ENCODE measurements at places on chromosomes 3 and 15.

GRCh38 chr15:80989081-80989517 lies 520 bp downstream of the MESD start:
- DNase-seq = peak; percentile 17

GRCh38 chr15:93072411-93073394 lies 16.3 kb downstream of the RGMA start:
- peak; percentile 91 for DNase-seq

DNA sequence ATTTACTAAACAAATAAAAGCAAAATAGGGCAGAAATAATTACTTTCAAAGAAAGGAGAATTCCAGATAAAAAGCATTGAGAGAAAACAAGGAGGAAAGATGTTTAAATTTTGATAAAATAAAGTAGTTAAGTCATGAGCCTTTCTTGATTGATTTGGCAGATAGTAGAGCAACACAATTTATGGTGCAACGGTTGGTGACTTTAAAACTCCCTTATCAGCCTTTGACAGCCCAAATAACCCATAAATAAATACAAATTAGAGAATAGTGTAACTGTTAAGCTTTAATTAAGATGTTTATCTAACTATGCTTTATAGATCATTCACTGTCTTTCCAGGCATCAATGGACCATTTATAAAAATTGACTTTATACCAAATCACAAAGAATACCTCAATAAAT lies 54.0 kb upstream of the EIF1B start:
- DNase-seq = no peak

GRCh38 chr3:4503050-4503449 lies 9.9 kb downstream of the ITPR1 start:
- no peak for DNase-seq

GRCh38 chr15:48866141-48866563 lies 11.8 kb upstream of the EID1 start:
- peak; percentile 21 for DNase-seq

DNA sequence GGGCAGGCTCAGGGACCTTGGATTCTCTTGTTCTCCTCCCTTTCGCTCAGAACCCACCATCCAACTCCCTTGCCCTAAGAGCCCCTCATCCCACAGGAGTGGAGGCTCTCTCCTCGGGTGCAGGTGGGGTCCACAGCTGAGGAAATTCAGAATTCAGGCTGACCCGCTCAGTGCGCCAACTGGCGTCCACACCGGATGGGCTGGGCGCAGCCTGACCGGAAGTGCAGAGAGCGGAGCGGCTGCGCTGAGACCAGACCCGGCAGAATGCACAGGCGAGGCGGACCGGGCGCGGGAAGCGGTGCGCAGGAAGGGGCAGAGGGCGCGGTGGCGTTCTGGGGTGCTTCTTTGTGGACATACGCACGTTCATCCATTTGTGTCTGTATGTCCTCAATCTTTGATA lies 210.4 kb upstream of the NDN start:
- DNase-seq = peak; percentile 56

GRCh38 chr3:167031364-167032049 lies 348.6 kb downstream of the ZBBX start:
- DNase-seq = no peak

DNA sequence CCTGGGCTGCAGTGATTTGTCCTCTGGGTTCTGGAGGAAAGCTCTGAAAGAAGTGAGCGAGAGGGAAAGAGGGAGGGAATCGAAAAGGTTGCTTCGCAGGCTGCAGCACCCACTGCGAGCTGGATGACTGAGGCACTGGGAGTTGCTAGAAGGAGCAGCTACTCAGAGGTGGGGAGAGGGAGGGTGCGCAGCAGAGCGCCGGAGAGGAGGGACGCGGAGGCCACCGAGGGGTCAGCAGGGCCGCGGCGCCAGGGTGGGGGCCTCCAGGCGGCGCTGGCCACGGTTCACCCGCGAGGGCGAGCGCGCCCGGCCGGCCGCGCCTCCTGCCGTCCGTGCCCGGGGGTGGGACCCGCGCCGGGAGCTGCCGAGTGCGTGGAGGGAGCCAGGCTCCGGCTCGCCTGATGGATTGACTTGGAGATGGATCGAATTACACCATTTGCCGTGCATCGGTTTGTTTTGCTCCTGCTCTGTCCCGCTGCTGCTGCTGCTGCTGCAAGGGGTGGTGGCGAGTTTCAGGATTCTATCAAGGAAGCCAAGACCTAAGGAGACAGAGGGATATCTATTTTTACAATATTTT lies at the start of gene SEMA6D:
Gene SEMA6D, plus strand, starts transcription at position 470 of the 577 bp plus-strand sequence. CDS start 42,294 bp downstream, outside the sequence.
- peak; percentile 90 for DNase-seq

GRCh38 chr3:84965141-84965540 lies 6.4 kb downstream of the CADM2 start:
- DNase-seq = no peak

DNA sequence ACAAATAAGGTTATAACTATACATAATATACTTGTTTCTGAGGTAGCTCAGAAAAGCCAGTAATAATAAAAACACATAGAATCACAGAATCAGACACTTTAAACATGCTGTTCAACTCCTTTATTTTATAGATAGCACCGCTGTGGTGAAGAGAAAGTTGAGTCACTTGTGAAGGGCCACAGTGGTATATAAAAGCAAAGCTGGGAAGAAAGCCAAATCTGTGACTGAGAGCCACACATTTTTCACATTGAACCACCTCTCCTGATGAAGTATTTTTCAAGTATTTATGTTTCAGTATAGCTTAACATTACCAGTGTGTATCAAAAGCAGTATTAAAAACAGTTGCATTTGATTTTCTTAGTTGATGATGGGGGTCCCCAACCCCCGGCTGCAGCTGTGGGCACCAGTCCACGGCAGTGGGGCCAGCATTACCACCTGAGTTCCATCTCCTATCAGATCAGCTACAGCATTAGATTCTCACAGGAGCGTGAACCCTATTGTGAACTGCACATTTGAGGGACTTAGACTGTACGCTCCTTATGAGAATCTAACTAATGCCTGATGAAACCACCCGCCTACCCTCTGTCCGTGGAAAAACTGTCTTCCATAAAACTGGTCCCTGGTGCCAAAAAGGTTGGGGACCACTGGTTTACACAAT lies 46.2 kb downstream of the TBL1XR1 start:
- DNase-seq = peak; percentile 86

DNA sequence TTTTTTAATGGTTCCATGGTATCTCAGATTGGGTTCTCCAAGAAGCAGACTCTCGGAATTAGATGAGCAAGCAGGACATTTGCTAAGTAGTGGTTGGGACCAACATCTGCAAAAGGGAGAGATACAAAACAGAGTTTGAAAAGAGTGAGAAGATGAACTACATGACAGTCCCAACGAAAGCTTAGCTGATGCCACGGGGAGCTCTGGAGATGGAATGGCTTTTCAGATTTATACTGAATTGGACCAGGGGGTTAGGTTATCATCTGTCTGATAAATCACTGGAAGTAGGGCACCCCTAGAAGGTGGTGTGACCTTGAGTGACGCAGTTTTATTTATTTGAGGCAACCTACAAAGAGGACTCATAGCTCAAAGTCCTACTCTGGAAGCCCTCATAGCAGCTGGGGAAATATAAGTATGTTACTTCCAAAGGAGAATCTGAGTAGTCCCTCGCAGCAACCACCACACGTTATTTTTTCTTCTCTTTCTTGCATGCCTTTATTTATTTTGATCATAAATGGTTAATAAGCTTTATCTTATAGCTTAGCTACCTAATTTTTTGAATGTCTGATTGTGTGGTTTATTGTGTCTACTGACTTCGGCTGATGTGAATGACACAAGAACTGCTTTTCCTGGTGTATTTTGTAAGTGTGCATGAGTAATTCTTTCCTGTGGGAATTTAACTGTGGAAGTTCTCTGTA lies 815.4 kb downstream of the SQOR start:
- DNase-seq = no peak

DNA sequence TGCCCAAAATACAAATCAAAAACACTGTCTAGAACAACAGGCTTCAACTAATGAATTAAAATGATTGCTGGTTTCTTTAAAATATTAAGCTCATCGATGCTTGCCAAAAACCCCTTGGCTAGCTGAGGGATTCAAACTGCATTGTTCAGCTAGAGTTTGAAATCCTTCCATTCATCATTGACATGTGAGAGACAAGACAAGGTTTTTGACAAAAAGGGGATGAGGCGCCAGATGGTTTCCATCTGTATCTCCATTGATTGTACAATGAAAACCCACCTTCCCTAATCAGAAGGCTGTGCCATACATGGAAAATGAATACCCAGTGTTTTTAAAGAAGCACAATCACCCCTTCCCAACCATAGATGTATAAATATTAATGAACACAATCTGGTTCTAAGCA lies 67.8 kb downstream of the THRB start:
- DNase-seq = no peak

DNA sequence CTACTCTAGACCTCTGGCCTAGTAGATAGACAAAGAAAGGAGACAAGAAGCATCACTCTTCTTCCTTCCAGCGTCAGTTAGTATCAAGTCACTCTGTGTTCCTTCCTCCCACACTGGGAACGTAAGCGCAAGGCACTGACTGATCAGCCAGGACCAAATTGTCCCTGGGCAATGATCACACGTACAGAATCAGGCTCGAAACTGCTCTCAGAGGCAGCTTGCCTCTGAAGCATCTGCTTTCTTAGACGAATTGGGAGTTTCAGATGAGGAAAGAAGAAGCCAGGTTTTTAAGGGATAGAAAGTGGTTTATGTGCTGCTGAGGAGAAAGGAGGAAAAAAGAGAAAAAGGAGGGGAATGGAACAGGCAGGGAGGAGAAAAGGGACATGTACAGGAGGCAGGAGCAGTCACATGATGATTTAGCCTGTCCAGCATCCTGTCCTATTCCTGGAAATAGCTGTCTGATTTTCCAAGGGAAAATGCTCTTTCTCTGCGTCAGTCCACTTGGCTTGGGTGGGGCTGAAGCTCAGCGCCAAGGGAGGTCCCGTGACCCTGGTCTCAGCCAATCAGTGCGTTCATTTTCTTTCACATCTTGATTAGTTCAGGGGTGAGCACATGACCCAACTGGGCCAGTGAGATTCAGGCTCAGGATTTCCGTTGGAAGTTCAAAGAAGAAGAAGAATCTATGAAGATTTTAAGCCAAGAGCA lies 102.0 kb upstream of the PRICKLE2 start:
- peak; percentile 73 for DNase-seq

DNA sequence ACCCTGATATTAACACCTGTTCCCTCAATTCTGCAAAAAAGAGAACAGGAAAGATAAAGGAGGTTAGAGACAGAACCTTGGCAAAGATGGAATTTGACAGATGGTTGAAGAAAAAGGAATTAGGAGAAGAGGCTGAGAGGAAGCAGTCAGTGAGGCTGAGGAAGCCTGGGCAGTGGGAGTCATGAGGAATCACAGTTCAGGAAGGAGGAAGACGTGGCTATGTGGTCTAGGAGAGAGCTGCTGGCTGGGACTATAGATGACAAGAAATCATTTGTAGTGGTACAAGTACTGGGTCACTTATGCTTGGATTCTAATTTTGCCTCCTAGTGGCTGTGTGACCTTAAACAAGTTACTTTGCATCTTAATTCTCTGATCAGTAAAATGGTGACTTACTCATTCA lies 49.0 kb downstream of the LARS2 start:
- DNase-seq = no peak

DNA sequence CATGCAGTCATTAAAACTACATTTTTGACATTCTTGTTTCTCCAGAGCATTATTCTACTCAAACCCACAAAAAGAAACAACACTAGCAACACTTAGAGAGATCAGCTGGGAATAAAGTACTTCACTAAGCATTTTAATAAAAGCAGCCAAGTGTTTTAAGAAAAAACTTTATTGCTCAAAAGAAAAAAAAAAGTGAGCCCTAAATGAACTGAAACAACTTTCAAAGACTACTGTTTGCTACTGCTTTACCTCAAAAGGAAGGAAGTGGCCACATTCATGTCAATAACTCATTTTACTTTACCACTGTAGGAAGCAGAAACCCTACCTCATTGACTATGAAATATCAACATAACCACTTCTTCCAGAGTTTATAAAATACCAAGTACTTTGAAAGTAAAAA lies 91.3 kb downstream of the UACA start:
- DNase-seq = no peak

- no peak for DNase-seq
Measured at GRCh38 chr3:171585039-171585438, 124.8 kb upstream of the TNIK start.

- no peak for DNase-seq
Measured at GRCh38 chr3:72174040-72174439, 389.1 kb upstream of the PROK2 start.

DNA sequence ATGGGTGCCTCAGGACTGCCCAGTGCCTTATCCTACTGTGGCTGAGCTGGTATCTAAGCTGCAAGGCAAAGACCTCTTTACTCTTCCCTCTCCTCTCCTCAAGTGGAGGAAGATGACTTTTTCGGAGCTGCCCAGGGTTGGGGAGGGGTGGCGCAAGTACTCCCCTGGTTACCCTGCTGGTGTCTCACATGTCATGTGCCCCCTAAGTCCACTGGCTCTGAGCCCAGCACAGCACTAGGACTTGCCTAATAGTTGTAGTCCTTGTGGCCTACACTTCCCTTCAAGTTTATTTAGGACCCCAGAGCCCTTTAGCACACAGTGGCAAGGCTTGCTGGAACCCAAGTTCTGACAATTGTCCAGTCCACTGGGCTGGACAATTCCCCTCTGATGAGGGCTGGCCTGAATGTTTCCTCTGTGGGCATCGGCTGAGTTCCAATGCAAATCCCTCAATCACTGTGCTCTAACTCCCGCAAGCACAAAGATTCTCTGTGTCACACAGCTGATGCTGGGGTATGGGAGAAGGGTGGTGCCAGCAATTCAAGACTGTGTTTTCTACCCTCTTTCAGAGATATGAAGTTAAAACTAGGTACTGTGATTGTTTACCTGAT lies 60.4 kb downstream of the UQCC5 start:
- no peak for DNase-seq

- no peak for DNase-seq
Measured at GRCh38 chr3:119796368-119796767, 14.5 kb downstream of the NR1I2 start.

DNA sequence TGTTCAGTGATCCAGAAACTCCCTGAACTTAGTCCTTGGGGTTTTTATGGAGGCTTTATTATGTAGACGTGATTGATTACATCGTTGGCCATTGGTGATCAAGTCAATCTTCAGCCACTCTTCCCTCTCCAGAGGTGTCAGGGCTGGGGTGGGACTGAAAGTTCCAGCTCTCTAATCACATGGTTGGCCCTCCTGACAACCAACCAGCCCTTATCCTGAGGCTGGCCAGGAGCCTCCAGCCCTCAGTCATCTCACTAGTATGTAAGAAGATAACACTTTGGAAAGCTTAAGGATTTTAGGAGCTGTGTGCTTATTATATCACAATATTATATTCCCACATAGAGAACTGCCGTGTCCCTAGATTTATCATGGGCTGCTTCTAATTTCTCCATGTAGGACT lies 142.3 kb downstream of the VPS8 start:
- no peak for DNase-seq

- peak; percentile 72 for DNase-seq
Measured at GRCh38 chr3:134249935-134250716, 533 bp downstream of the RYK start.

Measured in lung (tissue), 17 donors.